ENCODE measurements at places on chromosomes 11 and 22. TPM values are rescaled to one million over a fixed set of nuclear protein-coding genes. Genes with fewer than 3 reads are reported as not detected.

Gene LSP1
- 1.6 TPM for total RNA-seq

Gene MUC2
- total RNA-seq, result 0.21 TPM

Gene GRIK4
- not detected for total RNA-seq

Gene SEC14L6
- total RNA-seq, result not detected

Gene C11orf86
- 44.1 TPM for total RNA-seq

Gene XKR3
- not detected for total RNA-seq

Gene AGBL2
- total RNA-seq, result 1.4 TPM

Gene TENM4
- total RNA-seq, result 0.17 TPM

Gene KLHL35
- 0.63 TPM for total RNA-seq

Gene TUBGCP6
- 6.1 TPM for total RNA-seq

Gene CDC42EP2
- total RNA-seq, result 14.6 TPM

Gene OR56A1
- total RNA-seq, result not detected

Gene HEPHL1
- not detected for total RNA-seq

Gene OR52E8
- total RNA-seq, result not detected

Gene OR51B4
- not detected for total RNA-seq

Gene WBP2NL
- not detected for total RNA-seq

Gene OR5B21
- not detected for total RNA-seq

Gene MMP13
- total RNA-seq, result not detected

Gene IGLL1
- not detected for total RNA-seq

Gene ATG2A
- total RNA-seq, result 19.4 TPM

Gene GTSE1
- 31.7 TPM for total RNA-seq

Gene MADD
- total RNA-seq, result 21.6 TPM

Gene RCE1
- 52.3 TPM for total RNA-seq

Gene ACRV1
- total RNA-seq, result not detected

Gene LIF
- 20.1 TPM for total RNA-seq

Gene TRIM3
- total RNA-seq, result 17.3 TPM

Gene CASP5
- total RNA-seq, result not detected

Gene ADSL
- 98.4 TPM for total RNA-seq

Gene SAA1
- total RNA-seq, result 2.6 TPM

Gene MS4A14
- total RNA-seq, result not detected

Data from A549 treated with Mapracorat at 1 μM for 4 hours (cell line).